ENCODE measurements at places on chromosomes 12 and 14.
A peak's percentile ranks its signal among the peaks of the same experiment; 100 is the strongest.

DNA sequence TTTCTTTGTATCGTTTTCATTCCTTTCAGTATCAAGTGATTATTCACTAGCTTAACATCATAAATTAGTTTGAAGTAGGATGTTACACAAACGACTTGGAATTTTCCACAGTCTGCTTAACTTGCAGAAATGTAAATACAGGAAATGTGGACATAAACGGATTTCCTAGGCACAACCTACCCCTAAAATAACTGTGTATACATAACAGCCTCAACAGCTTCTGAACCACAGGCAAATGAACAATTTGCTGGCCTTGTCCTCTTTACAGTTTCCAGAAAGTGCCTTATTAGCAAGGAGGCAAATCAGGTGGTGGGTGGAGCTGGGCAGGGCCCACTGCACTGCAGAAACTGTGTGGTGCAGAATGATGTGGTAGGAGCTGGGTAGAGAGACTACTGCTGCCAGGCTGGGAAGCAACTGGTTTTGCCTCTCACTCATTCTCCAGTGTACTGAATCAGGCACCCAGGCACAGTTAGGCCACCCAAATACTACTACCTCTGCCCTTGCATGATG is 14.1 kb downstream of the DRAM1 start:
- DNase-seq = no peak

GRCh38 chr12:92551853-92552397 is 150.9 kb upstream of the PLEKHG7 start:
- peak; percentile 79 for DNase-seq

DNA sequence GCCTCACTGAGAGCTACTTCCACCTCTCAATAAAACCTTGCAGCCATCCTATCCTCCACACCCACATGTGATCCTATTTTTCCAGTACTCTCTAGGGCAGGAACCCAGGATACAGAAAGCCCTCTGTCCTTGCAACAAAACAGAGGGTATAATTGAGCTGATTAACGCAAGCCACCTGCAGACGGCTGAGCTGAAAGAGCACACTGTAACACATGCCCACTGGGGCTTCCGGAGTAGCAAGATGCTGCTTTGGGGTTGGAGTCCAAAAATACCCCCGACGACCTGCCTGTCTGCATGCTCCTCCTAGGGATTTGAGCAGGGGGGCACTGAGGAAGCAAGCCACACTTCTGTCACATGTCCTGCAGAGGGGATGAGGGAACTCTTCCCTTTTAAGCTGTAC is 401.1 kb upstream of the FOXG1 start:
- no peak for DNase-seq

GRCh38 chr12:43964961-43965360 is 129.1 kb downstream of the TMEM117 start:
- no peak for DNase-seq

All from stimulated activated CD4-positive, alpha-beta T cell treated with anti-CD3 and anti-CD28 coated beads, Interleukin-4, amount 100 ng/mL, for 24 hours (primary cell).